Midbrain (tissue), 1 donor: ENCODE measurements at places on chromosomes 16 and 17.

- no peak for DNase-seq
Measured at GRCh38 chr16:23269248-23269953, 32.7 kb upstream of the SCNN1B start.

- no peak for DNase-seq
Measured at GRCh38 chr17:77946900-77947645, 11.4 kb upstream of the TNRC6C start.

GRCh38 chr16:1093284-1094123 is 2.5 kb downstream of the C1QTNF8 start:
- DNase-seq = no peak

GRCh38 chr16:12236589-12236988 is 260.1 kb downstream of the SNX29 start:
- no peak for DNase-seq

DNA sequence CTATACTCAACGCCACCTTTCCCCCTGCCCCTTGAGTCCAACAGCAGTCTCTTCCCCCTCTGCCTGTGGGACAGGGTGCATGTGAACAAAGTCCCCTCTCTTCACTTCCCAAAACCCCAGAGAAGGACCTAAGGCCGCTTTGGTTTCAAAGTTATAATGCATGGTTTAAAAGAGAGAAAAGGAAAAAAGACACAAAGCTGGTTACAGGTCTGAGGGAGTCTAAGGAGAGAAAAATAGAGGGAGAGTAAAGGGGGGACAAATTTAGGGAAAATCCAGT is 1.1 kb upstream of the GABARAP start:
- no peak for DNase-seq

GRCh38 chr16:58563775-58564174 is 48.5 kb downstream of the SETD6 start:
- DNase-seq = no peak

GRCh38 chr16:73228649-73229048 is 180.7 kb upstream of the ZFHX3 start:
- no peak for DNase-seq

GRCh38 chr17:78450696-78451345 is 72.4 kb downstream of the PGS1 start:
- DNase-seq = no peak

GRCh38 chr17:76000755-76001521 is at the start of gene CDK3:
Gene CDK3, plus strand, starts transcription at chr17:76000855. Its CDS starts 571 bp downstream, at chr17:76001426.
- DNase-seq = no peak

- DNase-seq = no peak
Measured at GRCh38 chr16:57778658-57779057, 23.6 kb downstream of the KIFC3 start.

DNA sequence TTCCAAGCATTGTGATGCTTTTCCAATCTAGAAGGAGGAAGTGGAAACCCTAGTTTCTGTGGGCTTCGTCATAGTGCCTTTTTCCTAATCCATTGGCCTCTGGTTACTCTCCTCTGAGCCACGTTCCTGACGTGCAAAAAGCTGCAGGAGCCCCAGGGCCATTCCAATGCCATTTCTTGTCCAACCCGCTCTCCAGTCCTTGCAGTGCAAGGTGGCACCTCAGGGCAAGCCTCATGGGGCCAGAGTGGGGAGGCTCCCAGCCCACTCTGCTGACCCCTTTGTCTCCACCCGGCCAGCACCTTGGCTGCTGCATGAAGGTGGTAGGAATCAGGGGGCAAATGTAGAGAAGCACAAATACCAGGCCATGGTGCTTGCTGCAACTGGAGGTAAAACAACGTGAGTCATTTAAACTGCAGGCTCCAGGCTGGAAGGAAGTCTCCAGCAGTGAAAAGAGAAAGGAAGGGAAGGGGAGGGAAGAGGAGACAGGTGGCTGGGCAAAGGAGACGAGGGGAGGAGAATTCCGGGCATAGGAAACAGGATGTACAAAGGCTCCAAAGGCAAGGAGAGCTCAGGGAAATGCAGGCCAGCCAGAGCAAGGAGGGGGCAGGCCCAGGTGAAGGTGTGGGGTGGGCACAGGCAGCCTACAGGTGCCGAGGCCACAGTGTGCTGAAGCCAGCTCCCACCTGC is 168.2 kb upstream of the TNRC6C start:
- DNase-seq = no peak

DNA sequence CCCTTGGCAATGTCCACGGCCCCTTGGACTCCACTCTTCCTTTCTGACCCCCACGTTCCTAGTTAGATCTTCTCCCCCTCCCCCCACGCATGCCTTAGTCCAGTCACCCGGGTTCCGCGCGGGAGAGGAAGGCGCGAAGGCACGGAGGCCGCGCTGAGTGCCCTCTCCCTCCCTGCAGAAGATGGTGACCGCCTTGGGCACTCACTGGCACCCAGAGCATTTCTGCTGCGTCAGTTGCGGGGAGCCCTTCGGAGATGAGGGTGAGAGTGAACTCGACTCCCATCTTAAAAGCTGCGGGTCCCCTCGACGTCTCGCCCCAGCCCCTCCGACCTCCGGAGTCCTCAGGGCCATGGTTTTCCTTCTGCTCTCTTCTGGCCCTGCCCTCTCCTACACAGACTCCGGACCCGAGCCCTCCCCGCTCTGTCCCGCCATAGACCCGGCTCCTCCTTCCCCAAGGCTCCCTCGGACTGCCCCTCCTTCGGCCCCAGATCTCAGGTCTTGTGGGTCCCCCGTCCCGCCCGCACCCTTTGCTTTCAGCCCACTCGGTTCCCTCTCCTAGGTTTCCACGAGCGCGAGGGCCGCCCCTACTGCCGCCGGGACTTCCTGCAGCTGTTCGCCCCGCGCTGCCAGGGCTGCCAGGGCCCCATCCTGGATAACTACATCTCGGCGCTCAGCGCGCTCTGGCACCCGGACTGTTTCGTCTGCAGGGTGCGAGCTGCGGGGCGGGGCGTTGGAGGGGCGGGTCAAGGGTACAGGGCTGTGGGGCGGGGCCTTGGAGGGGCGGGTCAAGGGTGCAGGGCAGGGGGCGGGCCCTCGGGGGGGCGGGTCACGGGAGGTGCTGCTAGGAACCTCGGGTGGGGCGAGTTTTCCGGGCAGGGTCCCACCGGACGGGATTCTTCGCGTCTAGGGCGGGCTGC is 4.6 kb downstream of the TGFB1I1 start:
- DNase-seq = peak; percentile 17

DNA sequence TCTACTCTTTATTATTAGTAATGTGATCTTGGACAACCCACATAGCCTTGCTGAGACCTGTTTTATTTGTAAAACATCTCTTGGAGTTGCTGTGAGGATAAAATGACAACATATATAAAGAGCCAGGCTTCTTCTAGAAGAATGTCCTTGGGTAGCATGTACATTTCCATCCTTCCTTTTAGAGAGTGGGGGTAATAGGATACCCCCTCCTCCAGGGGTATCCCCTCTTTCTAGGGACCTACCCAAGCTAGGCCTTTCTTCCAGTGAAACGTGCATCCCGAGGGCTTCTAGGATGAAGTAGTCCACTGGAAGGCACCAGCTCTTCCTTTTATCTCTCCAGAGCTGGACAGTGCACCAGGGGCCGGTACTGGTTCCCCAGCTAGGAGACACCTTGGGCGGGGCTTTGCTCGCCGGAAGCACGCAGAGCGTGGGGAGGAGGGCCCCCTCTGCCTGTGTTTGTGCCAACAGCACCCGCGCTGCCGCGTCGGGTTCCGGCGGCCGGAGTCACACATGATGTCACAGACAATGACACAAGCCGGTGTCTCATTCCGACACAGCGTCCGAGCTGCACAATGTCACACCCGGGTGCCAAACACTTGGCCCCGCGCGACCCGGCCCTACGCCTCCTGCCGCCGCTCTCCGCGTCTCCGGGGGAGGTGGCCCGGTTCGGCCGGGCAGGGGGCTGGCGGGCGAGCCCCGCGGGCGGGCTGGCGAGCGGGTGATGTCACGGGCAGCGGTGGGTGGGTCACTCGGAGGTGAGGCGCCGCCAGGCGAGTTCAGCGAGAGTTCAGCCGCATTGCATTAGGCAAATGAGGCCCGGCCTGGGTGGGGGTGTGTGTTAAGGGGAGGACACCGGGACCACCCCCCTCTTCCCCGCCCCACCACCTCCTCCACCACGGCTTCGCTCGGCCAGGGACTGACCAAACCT is 23.4 kb downstream of the GJD3 start:
- peak; percentile 56 for DNase-seq

DNA sequence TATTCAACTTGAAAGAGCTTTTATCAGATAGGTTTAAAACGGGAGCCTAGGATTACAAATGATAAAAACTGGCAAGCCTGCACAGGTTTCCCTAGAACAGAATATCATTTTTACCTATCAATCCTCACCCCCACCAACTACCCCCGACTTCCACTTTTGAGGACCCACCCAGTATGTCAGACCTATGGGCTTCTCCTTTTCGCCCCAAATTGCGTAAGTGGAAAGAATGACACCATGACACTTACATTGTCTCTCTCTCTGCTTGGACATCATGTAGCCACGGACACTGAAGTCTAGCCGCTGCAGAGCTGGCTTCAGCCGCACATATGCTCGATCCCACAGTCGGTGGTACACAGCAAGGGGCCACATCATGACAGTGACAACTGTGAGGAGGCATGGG is 7.4 kb upstream of the PSMC3IP start:
- no peak for DNase-seq

DNA sequence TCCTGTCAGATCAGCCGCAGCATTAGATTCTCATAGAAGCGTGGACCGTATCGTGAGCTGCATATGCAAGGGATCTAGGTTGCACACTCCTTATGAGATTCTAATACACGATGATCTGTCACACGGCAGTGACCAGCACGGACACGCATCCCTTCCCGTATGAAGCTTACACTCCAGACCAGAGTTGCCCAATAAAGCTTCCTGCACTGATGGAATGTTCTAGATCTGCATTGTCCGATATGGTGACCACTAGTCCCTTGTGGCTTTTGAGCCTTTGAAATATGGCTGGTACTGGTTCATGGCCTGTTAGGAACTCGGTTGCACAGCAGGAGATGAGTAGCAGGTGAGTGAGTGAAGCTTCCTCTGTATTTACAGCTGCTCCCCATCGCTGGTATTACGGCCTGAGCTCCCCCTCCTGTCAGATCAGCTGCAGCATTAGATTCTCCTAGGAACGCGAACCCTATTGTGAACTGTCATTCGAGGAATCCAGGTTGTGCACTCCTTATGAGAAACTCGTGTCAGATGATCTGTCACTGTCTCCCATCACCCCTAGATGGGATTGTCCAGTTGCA is 49.8 kb upstream of the ZCCHC14 start:
- DNase-seq = no peak

- DNase-seq = no peak
Measured at GRCh38 chr17:2027528-2028233, 2.3 kb upstream of the DPH1 start.

DNA sequence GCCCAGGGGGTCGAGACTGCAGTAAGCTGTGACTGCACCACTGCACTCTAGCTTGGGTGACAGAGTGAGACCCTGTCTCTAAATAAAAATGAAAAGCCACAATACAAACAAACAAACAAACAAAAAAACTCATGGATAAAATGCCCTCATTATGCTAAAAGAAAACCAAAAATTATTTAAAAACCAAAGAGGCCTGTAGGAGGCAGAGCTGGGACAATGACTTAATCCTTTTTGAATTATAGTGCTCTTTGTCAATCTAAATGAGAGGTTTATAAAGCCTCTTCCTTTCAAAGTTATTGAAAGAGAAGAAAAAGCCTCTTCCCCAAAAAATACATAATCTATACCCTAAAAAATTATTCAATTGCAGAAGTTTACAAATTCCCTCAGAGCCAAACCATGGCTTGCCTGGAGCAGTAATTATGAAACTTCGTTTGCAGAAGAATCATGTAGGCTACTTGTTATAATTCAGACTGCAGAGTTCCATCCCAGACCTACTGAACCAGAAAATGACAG is 18.5 kb downstream of the CRLF3 start:
- no peak for DNase-seq

DNA sequence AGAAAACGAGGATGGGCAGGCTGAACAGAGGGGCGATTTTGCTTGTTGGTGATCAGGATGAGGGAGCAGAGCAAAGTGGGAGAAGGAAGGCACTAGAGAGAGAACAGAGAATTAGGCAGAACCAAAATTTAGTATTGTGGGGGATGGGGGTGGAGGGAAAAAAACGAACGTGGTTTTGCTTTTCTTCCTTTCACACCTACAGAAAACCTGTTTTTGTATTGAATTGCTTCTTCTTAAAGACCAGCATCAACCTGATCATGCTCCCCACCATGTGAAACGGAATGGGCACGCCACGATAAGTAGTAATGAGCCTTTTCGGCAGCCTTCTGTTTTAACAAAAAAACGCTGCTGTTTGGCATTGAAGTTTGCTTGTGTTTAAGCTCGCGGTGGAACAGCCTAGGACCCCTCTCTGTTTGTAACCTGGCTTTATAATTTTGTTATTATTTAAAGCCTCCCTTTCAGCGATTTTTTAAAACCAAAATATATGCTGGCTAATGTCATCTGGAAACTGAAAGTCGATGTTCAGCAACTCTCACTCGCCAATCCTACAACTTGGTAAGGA is 36.8 kb downstream of the ERCC4 start:
- DNase-seq = peak; percentile 27

- DNase-seq = no peak
Measured at GRCh38 chr17:2450016-2450650, 49.3 kb upstream of the MNT start.
